Aorta (tissue), 5 donors: ENCODE measurements at places on chromosomes 7 and 10. TPM values are rescaled to one million over a fixed set of nuclear protein-coding genes. Genes with fewer than 3 reads are reported as not detected.

DNA sequence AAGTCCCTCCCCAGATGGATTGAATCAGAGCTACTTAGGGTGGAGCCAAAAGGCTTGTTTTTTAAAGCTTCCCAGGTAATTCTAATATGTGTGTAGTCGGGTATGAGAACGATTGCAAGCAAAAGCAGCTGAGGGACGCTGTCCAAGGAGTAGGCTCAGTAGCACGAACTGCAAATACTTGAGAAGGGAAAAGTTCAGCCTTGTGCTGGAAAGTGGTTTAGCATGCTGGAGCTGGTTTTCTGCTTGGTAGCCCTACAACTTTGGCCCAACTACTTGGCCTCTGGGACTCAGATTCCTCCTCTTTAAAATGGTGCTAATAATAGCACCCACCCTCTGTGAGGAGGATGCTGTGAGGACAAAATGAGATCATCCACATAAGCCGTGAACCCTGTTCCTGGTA is 76.2 kb downstream of the AHR start:
- H3K4me1 ChIP-seq = peaks cover 12% of the 10 kb centered on the region
- H3K27ac ChIP-seq = peak overlapping the region; percentile 5
- DNase-seq = peak; percentile 57
- no peaks in the 10 kb centered on the region for H3K36me3 ChIP-seq
- no peaks in the 10 kb centered on the region for H3K27me3 ChIP-seq
- H3K4me3 ChIP-seq = no peak overlapping the region

GRCh38 chr10:129642427-129642826 is 175.4 kb downstream of the MGMT start:
- DNase-seq = no peak
- no peaks in the 10 kb centered on the region for H3K4me1 ChIP-seq
- H3K27ac ChIP-seq = no peak overlapping the region
- H3K36me3 ChIP-seq = no peaks in the 10 kb centered on the region

- H3K36me3 ChIP-seq = no peaks in the 10 kb centered on the region
- no peak for DNase-seq
- no peak overlapping the region for H3K27ac ChIP-seq
- H3K4me3 ChIP-seq = no peak overlapping the region
Observed at GRCh38 chr7:134696261-134696660, 49.6 kb downstream of the BPGM start.

DNA sequence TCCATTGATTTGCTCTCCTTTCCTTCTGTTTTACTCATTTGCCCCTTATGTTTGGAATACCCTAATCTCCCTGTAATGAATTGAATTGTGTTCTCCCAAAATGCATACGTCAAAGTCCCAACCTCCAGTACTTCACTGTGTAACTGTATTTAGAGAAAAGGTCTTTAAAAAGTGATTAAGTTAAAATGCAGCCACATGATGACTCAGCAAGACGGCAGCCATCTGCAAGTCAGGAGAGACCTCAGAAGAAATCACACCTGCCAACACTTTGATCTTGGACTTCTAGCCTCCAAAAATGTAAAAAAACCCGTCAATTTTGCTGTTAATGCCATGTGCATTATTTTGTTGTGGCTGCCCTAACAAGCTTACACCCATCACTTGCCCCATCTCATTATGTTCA is 85.3 kb upstream of the PCLO start:
- no peaks in the 10 kb centered on the region for H3K4me1 ChIP-seq
- H3K4me3 ChIP-seq = no peak overlapping the region
- DNase-seq = no peak
- H3K27ac ChIP-seq = no peak overlapping the region
- no peaks in the 10 kb centered on the region for H3K36me3 ChIP-seq

DNA sequence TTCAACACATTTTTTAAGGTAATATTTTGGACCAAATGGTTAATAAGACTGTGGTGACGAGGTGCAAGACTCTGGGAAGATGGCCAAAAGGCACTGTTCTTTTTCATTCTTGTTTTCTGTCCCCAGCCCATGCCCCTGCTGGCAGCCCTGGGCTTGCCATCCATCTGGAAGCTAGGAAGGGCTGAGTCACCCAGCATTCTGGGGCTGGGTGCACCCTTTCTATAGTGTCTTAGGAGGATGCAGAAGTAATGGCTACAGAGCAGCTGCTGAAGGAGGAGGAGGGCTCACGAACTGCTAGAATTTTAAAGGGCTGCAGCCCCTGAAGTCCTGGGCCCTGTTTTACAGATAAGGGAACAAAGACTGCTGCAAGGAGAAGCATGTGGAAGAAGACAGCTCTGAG is 42.8 kb upstream of the ZNF32 start:
- no peak overlapping the region for H3K4me3 ChIP-seq
- no peaks in the 10 kb centered on the region for H3K4me1 ChIP-seq
- no peaks in the 10 kb centered on the region for H3K36me3 ChIP-seq

- no peak overlapping the region for H3K27ac ChIP-seq
- H3K4me1 ChIP-seq = no peaks in the 10 kb centered on the region
- DNase-seq = no peak
- H3K36me3 ChIP-seq = no peaks in the 10 kb centered on the region
- no peaks in the 10 kb centered on the region for H3K27me3 ChIP-seq
Observed at GRCh38 chr10:16458166-16458955, 21.6 kb downstream of the PTER start.

DNA sequence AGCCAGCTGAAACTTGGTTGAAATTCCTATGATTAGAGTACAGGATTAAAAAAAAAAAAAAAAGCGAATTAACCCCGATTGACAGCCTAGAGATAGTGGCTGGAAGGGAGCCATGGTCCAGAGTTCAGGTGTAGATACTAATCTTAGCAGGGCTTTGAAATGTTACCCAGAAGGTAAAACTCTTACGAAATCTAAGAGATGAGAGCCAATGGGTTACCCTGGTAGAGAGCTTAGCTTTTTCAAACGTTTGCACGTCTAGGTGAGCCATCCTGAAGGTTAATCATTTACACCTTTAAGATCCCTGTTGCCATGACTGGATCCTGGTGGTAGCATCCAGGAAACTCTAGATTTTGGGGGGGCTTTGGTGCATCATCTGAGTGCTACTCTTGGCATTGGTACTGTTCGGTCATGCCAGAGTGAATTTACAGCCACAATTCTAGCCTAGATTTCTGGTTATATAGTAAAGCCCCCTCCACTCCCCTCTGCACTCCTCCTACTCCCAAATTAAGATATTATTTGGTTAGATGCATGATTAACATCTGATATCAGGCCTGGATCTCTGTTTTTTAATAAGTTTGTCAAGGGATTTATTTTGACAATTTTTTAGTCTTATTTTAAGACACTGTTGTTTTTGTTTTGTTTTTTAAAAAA is 1.2 kb downstream of the AGFG2 start:
- peaks cover 6% of the 10 kb centered on the region for H3K4me1 ChIP-seq
- H3K4me3 ChIP-seq = peak overlapping the region; percentile 73
- H3K27me3 ChIP-seq = no peaks in the 10 kb centered on the region
- DNase-seq = no peak
- no peaks in the 10 kb centered on the region for H3K36me3 ChIP-seq
- no peak overlapping the region for H3K27ac ChIP-seq

- no peaks in the 10 kb centered on the region for H3K36me3 ChIP-seq
- no peak overlapping the region for H3K27ac ChIP-seq
- H3K4me3 ChIP-seq = no peak overlapping the region
Observed at GRCh38 chr10:30447125-30447799, 13.3 kb downstream of the MAP3K8 start.

The HOXA1 gene
- total RNA-seq = 1.3 TPM

The LCOR gene
- 36.4 TPM for total RNA-seq
